ENCODE measurements at places on chromosomes 16 and 17.

GRCh38 chr16:4218202-4218601 lies 23.7 kb downstream of the SRL start:
- DNase-seq, result no peak

GRCh38 chr17:7557775-7558543 lies 591 bp upstream of the TNFSF13 start:
- DNase-seq, result peak; percentile 59

DNA sequence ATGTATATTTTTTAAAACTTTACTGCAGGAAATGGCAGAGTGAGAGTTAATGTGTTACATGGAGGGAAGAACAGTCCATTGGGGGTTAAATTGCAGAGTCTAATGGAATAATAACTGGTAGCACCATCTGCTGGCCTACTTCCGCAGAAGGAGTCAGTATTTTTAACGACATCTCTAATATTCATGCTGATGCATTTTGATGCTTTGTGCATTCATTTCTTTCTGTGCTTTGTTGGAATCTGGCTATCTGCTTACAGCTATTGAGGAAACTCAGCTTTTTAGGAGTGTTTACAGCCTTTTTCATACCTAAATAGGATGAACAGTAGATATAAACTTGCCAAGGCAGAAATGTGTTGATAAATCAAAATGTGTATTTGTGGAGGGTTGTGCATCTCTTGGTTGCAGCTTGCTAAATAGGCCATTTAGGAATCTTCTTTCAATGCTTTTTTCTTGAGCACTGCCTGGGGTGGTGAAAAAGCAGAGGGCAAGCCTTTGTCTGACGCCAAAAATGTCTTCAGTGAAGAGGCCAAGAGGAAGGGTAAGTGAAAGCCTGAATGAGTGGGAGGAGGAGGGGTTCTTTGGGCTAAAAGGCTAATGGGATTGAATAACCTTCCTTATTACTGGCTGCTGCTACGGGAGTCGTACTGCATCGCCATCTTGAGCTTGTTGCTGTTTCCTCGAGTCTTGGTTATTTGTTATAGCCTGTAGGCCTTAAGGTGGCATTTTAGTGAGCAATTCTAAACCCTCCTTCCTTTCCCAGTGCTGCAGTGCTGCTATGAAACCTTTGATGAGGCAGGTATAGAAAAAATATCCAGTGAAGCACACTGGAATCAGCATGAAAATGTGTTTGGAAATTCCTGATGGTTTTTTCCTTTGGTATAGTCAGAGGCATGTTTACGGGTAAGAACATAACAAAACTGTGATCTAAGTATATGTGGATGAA lies 153.3 kb downstream of the CHD9 start:
- DNase-seq, result peak; percentile 83

- DNase-seq, result no peak
These were observed 26.8 kb upstream of the SMPD3 start for GRCh38 chr16:68475071-68475470.

DNA sequence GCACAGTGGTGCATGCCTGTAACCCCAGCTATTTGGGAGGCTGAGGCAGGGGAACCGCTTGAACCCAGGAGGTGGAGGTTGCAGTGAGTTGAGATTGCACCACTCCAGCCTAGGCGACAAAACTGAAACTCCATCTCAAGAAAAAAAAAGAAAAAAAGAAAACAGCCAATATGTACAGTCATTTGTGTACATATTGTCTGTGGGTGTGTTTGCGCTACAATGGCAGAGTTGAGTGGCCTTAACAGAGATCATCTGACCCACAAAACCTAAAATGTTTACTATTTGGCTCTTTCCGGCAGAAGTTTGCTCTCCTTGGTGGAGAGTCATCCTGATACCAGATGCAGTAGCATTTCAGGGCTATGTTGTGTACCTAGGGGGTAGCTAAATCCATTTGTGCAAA lies 57.9 kb downstream of the ARSG start:
- no peak for DNase-seq

DNA sequence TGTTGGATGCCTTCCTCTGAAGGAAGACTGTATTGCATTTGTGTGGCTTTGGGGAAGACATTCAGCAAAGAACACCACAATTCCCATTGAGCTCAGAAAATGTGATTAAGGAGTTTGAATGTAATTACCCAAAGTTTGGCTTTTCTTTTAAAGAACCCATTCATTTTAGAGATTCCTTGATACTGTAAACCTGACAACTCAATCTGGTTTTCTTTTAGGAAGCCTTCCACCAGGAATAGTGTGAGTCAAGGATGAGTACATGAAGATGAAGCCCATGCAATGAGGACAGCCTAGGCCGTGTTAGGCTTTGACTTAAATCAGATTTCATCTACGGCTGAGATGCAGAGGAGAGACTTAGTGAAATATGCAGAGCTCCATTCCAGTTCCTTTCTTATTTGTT lies 271.7 kb upstream of the TBX2 start:
- DNase-seq, result no peak

- DNase-seq, result no peak
These were observed 82.4 kb upstream of the KIFC3 start for GRCh38 chr16:57884655-57885133.

DNA sequence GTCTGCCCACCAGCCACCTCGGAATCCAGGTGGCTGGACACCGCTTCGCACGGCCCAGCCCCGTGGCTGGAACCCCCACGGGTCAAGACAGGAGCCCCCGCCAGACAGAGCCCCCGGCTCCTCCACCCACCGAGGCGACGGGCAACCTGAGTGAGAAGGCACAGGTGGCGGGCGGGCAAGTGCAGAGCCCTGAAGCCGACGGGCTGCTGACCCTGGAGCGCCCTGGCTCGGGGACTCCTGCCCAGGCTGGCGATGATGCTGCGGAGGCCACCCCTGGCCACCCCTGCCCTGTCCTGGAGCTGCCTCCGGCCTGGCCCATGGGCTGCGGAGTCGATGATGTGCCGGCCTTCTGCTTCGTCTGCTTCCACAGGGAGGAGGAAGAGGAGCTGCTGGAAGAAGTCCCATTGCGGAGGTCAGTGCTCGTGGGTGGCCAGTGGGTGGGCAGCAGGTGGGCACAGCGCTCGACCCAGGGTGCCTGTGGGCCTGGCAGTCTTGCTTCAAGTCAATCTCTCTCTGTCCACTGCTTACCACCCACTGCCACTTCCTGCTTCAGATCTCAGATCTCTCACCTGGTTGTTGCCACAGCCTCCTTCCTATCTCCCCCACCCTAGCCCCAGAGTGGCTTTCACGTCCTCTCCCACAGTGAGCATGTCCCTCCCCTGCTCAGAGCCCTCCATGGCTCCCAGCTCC lies 33.1 kb upstream of the SBK1 start:
- DNase-seq, result no peak

GRCh38 chr16:87860553-87861299 lies 8.6 kb downstream of the SLC7A5 start:
- peak; percentile 97 for DNase-seq

GRCh38 chr17:76696763-76697701 lies 13.7 kb downstream of the MXRA7 start:
- no peak for DNase-seq

DNA sequence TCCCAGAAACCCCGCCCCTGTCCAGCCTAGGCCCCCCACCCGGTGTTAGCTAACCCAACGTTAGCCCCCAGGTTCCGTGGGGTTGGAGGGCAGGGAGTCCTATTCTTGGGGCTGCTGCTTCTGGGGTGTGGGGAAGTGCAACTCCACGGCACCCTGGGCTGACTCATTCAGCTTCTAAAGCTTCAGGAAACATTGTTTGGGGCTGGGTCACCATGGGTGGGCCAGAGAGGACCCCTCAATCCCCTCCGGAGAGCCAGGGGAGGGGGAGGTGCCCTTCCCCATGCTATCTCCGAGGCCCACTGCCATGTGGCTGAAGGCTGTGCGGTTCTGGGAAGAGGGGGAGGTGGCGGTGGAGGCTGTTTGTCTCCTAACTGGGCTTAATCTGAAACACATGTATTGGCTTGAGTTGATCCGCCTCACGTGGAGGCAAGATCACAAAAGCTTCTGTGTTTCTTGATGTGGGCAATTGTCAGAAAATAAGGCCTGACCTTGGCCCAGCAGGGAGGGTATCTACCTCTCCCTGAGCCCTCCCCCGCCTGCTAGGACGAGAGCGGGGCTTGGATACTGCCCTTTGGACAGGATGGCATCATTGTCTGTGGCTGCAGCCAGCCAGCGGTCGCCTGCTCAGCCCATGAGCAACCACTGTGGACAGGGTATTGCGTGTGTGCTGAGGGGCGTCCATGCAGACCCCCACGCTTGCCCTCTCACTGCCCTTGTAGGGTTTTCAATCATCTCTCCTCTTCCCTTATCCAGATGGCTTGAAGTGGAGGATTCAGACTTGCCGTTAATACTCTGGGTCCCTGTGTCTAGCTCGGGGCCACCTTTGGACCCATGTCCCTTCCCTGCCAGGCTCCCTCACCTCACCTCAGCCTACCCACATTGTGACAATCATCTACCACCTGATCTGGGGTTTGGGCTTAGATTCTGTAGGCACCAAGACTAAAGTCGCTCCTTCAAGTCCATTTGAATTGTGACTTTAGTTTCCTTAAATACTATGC lies 1.3 kb downstream of the SERPINF1 start:
- no peak for DNase-seq

DNA sequence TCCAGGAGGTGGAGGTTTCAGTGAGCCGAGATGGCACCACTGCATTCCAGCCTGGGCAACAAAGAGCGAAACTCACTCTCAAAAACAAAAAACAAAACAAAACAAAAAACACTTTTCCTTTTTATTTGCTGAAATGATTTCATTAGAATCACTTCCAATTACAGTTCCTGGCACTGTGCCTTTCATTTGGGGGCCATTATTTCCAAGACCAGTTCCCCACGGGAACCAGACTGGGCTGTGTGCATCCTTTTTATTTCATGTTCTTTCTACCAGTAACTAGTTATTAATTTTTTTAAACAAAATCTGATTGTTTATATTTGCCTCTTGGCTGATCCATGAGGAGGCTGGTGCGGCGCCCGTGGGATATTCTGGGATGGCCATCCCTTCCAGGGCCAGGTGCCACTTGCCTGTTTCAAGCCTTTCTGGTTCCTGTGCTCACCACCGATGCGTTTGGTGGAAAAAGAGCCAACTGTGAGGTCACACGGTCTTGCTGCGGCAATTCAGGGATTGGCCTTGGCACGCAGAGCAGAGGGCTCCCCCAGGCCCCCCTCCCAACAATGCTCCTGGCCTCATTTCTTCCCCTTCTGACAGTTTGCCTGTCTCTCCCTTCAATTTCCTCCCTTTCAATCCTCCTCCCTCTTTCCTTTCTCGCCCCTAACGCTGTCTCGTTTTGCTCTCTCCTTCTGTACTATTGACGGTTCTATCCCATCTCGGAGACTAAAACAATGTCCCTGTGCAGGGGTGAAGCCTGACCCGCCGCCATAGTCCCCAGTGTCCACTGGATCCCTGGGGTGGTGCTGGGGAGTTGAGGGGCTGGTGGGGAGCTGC lies 13.4 kb downstream of the UBALD1 start:
- no peak for DNase-seq

- no peak for DNase-seq
These were observed 36.6 kb upstream of the CARMIL2 start for GRCh38 chr16:67608364-67608763.
